ENCODE measurements at places on chromosomes 1 and 21.

- no peak for DNase-seq
These were observed 23.5 kb downstream of the DNAJC6 start for GRCh38 chr1:65332821-65333220.

GRCh38 chr1:178160736-178161475, 67.0 kb downstream of the RASAL2 start:
- no peak for DNase-seq

GRCh38 chr1:175173531-175173930, 19.0 kb downstream of the KIAA0040 start:
- DNase-seq = no peak

- DNase-seq = no peak
These were observed at the start of gene CD244 for GRCh38 chr1:160862203-160863060. TSS of gene CD244 (minus strand) at chr1:160862887. CDS start at chr1:160862677, 210 bp downstream.

GRCh38 chr21:41594268-41594667, 86.3 kb upstream of the TMPRSS2 start:
- DNase-seq = no peak

DNA sequence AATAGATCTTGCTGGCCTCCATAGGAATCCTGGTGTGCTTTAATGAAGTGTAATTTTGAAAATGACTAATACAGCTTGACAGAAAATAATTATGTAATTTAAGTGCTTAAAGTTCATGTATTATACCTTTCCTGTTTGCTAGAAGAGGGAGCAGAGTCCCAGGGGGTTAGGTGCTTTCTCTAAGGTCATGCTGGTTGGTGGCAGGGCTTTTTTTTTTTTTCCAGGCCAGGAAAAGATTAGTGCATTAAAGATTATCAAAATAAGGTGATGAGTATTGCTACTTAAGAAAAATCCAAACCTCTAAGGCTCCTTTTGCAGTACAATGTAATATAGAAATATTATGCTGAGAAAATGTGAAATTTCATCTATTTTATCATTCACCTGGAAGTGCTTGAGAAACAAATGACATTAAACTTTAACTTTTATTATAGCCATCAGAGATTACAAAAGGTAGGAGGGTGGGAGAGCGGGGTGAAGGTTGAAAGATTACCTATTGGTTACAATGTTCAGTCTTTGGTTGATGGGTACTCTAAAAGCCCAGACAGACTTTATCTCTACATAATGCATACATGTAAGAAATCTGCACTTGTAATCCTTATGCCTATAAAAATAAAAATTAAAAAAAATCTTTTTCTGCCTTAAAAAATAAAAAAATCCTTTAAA, 110.8 kb downstream of the RABGAP1L start:
- DNase-seq = no peak

- DNase-seq = no peak
These were observed 37.3 kb upstream of the LBR start for GRCh38 chr1:225464851-225465792.

DNA sequence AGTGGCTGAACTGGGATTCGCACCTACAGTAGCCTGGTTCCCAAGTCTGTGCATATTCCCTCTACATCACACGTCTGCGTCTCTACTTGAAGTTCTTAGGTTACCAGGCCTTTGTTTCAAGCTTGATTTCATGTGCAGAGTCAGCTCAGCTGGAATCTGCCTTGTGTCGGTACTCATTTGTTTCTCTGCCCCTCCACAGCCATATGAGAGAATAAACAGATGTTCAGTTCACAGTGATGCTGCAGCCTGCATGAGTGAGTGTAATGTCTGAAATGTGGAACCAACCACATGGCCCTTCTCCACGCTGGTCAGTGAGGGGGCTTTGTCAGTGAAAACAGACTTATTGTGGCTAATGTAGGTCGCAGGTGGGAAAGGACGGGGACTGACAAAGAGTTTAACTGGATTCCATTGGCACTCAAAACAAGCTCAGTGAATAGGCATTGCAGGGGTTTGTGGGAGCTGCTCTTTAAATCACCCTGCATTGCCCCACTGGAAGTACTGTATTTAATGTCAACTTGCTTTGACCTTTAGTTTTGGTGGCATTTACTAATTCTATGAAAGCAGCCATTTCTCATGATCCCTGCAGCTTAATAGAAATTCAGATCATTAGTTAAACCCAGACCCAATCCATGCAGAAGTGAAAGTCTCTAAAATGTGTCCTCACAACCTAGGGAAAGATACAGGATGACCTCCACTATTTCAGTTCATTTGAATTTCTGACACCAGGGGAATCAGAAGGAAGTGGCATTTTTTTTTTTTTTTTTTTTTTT, 136.4 kb upstream of the FAM78B start:
- no peak for DNase-seq

GRCh38 chr1:9284061-9284460, 8.6 kb upstream of the SPSB1 start:
- no peak for DNase-seq

- DNase-seq = no peak
These were observed 2.0 kb upstream of the ZNF678 start for GRCh38 chr1:227561241-227561907.

- no peak for DNase-seq
These were observed 38.5 kb upstream of the LAX1 start for GRCh38 chr1:203726417-203726867.

- no peak for DNase-seq
These were observed 77.2 kb downstream of the AK4 start for GRCh38 chr1:65225179-65225578.

DNA sequence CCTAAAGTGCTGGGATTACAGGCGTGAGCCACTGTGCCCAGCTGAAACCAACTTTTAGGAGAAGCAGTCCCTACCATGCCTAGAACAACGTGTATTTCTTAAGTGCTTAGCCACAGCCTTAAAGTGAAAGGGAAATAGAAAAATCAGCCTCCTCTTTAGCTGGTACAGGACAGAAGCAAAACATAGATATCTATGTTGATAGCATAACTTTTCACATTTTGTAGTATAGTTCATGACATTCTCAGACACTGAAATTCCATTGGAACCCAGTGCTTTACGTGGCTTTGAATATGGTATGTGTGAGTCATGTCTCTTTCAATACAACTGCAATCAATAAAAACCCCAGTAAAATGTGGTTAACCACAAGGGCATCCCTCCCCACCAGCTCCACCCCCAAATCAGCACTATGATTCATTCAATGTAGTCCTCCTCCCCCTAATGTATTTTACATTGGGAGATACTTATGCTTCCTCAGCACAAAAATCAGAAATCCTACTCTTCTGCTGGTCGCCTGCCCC, 32.1 kb downstream of the TGFB2 start:
- no peak for DNase-seq

GRCh38 chr1:42258218-42258617, 76.8 kb downstream of the FOXJ3 start:
- DNase-seq = no peak

- no peak for DNase-seq
These were observed 5.7 kb upstream of the PEF1 start for GRCh38 chr1:31650161-31651088.

- DNase-seq = no peak
These were observed 86.7 kb downstream of the PTPN14 start for GRCh38 chr1:214464445-214465287.

- no peak for DNase-seq
These were observed 69.7 kb downstream of the GALNT2 start for GRCh38 chr1:230136453-230137336.

DNA sequence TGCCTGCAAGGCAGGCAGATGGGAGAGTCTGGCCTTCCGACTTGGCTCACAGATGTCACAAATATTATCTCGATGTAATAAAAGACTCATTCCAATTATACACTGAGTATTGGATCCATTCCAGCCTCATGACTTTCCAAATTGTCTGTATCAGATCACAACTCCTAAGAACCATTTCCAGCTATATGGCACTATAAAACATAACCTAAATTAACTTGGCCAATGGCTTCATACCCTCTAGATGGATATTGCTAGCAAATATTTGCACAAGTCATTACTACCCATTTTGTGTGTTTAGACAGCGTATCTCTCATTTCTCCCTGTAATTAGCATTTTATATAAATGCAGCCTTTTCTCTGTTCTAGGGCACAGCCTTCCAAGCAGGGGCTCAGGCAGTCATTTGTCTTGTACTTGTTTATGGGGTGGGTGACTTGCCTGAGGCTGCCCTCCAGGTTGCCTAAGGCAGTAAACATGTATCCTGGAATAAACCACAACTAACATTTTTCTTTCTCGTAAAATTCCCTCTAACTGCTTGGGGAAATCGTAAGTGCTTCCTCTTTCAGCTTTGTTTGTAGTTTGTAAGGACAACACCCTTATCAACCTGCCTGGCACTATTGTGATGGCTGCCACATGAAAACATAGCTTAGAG, 70.6 kb upstream of the KCNJ6 start:
- DNase-seq = no peak

- DNase-seq = no peak
These were observed 119.8 kb downstream of the PLA2G4A start for GRCh38 chr1:186948535-186948934.

DNA sequence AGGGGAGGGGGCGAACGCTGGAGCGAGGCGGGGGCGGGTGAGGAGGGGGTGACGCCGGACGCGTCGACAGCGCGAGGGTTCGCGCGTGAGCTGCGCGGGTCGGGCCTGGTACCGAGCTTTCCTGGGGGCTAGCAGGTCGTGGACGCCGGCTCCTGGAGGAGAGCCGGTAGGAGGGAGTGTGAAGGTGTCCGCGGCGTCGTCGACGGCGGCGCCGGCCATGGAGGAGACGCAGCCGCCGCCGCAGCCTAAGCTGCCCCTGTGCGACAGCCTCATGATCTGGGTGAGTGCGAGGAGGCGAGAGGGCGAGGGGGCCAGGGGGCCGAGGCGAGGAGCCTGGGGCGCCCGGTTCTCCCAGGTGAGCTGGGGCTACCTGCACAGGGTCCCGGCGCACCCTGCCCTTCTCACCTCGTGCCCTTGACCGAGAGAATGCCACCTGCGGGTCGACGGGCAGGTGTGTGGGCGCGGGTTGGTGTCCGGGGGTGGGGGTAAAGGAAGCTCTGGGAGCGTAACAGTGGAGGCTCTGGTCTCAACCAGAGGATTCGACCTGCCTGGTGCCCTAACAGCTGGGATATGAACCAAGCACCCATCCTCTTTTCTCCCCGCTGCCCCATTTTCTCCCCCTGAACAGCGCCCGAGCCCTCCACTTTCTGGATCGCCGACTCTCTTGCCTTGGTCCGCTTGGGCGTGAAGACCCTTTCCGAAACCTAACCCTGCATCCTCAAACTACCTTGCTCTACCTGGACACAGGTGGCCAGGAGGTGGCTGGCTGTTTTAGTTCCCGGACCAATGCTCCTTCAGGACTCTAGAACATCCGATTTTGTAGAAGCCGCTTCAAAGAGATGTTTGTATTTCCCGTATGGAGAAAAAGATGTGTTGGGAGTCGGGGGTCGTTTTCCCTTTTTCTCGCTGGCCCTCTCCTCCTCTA, at the start of gene HOOK1:
Gene HOOK1 (plus strand): TSS at position 49 of the 925 bp plus-strand sequence. CDS start 169 bp downstream, at position 218.
- peak; percentile 25 for DNase-seq

GRCh38 chr1:66546047-66546810, 12.3 kb downstream of the SGIP1 start:
- DNase-seq = no peak

DNA sequence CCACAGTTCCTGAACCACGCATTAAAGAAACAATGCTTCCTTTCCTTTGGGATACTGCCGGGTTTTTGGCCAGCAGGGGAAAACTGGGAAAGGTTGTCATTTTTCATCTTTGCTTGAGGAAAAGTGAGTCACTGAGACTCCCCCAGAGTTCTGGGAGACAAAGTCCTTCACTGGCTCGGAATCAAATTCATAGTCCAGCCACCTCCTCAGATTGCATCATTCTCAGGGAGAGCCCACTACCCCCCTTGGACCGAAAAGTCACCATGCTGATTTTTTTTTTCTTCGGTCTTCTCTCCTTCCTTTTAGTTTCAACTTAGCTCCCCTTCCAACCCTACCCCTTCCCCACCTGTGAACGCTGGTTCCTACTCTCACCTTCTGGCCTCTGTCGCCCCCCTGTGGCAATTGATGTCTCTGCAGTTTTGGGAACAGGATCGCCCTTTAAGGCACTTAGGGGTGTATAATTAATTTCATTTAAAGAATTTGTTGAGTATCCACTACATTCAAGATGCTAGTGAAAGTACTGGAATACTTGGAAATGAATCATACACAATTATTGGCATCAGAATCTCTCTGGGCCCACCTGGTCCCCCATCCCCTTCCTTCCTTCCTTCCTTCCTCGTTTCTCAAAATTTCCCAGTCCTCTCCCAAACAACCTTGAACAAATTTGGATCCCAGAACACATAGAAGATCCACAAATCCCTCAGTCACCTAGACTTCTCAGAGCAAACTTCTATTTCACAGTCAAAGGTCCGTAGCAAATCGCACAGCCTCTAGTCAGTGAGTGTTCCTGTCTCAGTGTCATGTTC, 6.9 kb downstream of the ACKR1 start:
- DNase-seq = peak; percentile 9

DNA sequence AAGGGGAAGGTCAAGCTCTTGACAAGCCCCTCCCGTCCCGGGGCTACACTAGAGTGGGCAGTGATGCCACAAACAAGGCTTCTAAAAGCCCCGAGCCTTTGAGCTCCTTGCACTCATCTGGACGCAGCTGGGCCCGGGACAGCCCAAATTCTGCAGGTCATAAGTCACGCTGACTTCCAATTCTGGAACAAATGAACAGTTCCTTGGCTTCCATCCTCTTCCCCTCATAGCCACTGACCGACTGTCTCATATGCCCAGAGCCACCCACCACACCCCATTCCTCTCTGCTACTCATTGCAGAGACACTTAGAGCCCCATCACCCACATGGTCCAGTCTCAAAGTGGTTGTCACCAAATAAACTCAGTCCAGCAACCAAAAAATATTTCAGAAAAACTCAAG, 32.8 kb upstream of the PRELP start:
- no peak for DNase-seq

- no peak for DNase-seq
These were observed 10.0 kb downstream of the RNF187 start for GRCh38 chr1:228497206-228497605.

DNA sequence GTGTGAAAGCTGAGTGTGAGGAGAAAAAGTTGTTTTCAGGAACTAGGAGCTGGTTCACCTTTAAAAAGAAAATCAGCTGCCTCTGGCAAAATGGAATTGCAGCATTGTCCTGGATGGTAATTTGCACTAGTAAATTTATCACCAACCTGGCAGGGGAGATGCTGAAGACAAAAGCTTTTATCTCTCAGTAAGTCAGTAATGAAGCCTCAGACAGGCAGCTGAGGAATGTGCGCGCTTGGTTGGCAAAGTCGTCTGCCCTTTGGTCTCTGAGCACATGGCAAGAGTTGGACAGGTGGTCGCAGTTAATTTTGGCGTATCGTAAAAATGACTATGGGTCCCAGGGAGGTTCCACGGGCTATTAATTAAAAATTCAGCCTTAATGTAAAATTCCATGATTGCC, 131.9 kb downstream of the BACH1 start:
- no peak for DNase-seq
